Stimulated activated CD4-positive, alpha-beta T cell treated with anti-CD3 and anti-CD28 coated beads, Interleukin-1b, Interleukin-23, amount 100 ng/mL, for 24 hours (primary cell): ENCODE measurements at places on chromosomes 5 and 9.

DNA sequence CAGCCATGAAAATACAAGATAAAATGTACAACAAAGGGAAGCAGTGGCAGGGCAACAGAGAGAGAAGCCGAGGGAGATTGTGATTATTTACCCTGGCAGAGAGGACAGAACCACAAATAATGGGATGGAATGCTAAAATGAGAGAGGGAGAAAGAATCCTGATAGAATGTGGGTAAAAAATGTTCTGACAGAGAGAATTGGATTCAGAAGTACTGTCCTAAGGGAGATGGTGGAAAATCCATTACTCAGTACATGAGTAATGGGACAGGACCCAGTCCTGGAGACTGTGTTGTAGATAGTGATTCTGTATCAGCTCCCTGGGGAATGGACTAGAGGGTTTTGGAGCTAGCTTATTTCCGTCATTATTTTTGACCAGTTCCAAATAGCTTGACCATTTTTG, 831.5 kb downstream of the MAT2B start:
- no peak for DNase-seq

DNA sequence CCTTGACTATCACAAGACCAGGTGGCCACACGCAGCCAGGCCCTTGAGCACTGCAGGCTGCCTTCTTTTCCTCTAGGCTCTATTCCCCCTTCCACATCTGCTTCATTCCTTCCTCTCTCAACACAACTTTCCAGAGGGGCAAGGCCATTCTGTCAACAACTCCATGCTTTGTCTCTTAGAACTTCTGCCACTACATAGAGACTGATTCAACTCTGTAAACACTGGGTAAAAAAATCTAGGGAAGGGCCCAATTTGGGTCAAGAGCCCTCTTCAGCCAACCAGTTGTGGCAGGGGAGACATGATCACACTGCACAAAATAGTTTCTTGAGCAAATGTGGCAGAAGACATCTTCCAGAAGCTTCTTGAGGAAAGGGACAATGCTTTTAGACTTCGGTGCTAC, 55.6 kb downstream of the ATPSCKMT start:
- DNase-seq: no peak

DNA sequence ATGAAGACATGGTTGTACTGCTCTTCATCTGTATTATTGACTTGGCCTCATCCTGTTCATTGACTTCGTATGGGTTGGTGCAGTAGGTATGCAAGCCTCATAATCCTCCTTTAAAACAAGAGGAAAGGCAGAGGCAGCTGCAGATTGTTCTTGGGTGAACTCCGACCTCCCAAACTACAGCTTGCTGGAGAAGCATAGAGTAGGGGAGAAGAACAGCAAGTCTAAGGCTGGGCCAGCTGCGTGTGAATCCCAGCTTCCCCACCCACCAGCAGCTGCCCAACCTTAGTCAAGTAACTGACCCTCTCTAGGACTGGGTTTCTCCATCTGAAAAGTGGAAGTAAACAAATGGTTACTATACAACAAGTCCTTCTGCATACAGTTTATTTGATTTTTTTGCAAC, 114.5 kb upstream of the WWC1 start:
- no peak for DNase-seq

- DNase-seq: no peak
Observed at GRCh38 chr5:27124590-27124989, 86.2 kb upstream of the CDH9 start.

DNA sequence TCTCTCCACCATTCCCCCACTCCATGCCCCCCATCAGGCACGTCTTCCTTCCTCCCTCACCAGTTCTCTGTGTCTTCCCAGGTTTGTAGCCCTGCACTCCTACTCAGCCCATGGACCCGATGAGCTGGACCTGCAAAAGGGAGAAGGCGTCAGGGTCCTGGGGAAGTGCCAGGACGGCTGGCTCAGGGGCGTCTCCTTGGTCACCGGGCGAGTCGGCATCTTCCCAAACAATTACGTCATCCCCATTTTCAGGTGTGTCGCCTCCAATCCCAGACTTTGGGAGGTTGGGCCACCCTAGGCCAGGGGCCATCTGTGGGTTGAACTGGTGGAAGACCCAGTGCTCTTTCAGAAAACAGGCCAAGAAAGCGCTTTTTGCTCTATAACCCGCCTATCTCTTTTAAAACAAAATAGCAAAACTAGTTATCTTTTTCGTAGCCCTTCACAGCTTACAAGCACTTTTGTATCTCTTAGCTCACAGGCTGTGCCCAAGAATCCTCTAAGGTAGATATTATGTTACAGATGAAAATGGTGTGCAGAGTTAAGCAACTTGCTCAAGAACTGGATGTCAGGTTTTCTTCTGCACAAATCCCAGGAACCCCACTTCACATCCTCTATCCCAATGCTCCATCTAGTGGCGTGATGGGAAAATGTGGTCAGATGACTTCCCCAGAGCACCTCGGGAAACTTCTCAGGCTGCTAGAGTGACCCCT, 56.2 kb downstream of the PLAC8L1 start:
- no peak for DNase-seq

GRCh38 chr5:100313657-100314056, 221.5 kb upstream of the FAM174A start:
- no peak for DNase-seq

DNA sequence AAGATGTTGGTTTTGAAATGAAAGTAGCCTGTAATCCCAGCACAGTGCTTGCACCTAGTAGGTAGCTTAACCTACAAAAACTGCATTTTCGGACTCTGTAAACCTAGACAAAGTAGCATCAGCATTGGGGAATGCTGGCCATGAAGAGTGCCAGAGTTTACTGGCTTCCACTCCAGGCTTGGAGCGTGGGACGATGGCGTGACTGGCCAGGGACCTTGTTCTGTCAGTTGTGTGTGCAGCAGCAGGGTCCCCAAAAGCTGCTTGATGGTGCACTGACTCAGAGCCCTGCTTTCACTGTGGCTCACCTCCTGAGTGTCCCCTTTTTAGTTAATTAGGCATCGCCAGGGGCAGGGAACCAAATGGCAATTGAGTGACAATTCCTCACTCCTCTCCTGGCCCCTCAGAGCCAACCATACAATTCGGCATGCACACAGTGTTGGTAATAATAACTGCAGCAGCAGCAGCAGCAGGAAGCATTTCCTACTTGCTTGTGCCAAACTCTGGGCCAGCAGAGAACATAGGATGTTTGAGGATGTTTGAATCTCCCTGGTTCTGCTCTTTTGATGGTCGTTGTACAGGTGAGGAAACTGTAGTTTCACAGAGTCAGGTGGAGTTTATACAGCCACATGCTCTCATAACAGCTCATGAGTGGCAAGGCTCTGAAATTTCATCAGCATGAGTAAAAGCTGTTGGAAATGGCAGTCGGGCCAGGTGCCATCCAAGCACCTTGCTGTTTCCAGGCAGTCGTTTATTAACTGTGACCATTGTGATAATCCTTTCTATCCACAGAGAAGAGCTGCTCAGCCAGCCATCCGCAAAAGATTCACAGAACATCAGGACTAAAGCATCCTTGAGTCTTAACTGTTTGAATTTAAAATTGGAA, 4.2 kb downstream of the UBE2QL1 start:
- no peak for DNase-seq

GRCh38 chr5:32538031-32538547, 47.3 kb upstream of the SUB1 start:
- no peak for DNase-seq

GRCh38 chr5:116799401-116799800, 224.8 kb upstream of the SEMA6A start:
- DNase-seq: no peak

DNA sequence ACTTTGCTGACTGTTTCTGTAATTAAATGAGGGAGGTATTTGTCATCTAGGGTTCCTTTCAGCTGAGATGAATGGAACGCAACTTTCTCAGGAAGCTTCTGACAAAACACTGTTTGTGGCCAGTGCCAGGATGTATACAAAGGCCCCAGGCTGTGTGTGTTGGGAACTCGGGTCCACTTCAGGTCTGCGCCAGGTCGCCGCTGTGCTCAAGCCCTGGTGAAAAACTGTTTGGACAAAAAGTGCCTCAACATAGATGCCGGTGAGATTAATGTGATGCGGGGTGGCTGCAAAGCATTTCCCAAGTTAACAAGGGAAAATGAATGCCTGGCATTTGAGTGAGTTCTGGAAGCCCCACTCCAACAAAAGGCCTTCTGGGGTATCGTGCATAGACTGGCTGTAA, 156.4 kb downstream of the GABBR2 start:
- no peak for DNase-seq

DNA sequence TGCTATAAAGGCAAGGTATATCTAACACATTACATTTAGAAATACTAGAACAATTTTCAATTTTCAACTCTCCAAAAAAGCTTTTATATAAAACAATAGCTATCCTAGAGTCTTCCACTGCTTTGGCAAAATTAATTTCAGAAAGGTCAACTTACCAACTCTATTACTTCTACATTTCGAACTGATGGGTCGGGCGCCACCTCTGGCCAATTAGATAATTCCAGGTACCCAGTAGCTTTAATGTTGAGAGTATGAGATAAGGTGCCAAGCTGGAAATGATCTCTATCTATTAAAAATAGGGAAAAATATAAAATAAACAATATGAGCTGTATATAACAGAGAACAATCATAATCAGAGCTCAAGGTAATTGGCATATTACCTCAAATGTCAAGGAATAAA, 166.6 kb downstream of the AP3B1 start:
- no peak for DNase-seq

GRCh38 chr5:79205965-79206364, 30.0 kb upstream of the JMY start:
- DNase-seq: no peak

- no peak for DNase-seq
Observed at GRCh38 chr5:81402192-81402930, 8.4 kb upstream of the ACOT12 start.

DNA sequence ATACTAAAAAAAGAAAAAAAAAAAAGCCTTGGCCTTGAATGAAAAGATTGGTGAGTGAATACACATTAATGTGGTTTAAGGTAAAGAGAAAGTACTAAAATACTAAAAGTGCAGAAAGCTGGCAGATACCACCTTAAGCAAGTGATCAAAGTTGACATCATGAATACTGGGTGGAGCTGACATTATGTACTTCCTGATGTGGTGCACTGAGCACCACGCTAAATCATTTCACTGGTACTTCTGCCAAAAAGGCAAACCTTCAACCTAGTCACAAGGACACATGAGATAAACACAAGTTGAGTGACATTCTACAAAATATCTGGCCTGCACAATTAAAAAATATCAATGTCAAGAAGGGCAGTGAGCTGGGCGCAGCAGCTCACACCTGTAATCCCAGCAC, 33.8 kb upstream of the PANK3 start:
- no peak for DNase-seq

- no peak for DNase-seq
Observed at GRCh38 chr5:54520940-54521339, 3.4 kb downstream of the SNX18 start.

GRCh38 chr5:11854936-11855335, 49.3 kb downstream of the CTNND2 start:
- no peak for DNase-seq

GRCh38 chr5:109805472-109805871, 115.7 kb downstream of the MAN2A1 start:
- no peak for DNase-seq

- no peak for DNase-seq
Observed at GRCh38 chr9:27505744-27506161, 18.3 kb upstream of the IFNK start.

DNA sequence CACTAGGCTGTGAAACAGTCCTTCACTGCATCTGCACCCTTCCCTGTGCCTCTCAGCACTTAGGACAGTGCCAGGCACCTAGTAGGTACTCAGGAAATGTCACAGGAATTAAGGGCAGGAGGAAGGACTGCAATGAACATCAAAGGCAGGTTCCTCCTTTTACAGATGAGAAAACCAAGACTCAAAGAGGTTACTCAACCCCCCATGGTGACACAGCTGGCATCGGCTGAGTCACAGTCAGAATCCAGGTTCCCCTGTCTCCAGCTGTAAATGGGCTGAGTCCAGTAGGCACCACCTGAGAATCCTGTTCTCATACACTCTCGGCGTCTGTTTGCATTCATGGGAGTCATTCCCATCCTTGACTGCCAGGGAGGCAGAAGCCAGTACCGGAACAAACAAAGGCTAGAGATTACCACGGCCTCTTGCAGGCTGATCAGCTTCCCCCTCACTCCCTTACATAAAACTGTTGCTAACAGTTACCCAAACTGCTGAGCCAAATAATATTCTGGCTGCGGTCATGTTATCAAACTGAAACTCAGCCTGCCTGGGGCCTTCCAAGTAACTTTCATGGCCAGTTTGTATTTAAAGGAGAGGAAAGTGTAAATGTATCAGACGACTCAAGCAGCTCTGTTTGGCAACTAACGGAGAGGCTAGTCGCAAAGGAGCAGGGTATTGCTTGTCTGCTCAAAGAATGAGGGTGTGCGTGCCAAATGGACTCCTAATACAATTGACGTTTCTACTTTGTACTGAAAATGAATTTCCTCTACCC, 201.7 kb downstream of the PAPPA start:
- DNase-seq: no peak
